Adrenal gland (tissue), 19 donors: ENCODE measurements at places on chromosomes 2 and 18. TPM values are rescaled to one million over a fixed set of nuclear protein-coding genes. Genes with fewer than 3 reads are reported as not detected.

CTIF gene
- 39.0 TPM for total RNA-seq

GCG gene
- not detected for total RNA-seq

CD226 gene
- 2.1 TPM for total RNA-seq

GRCh38 chr2:96342085-96342484 is 6.5 kb downstream of the NCAPH start:
- H3K4me3 ChIP-seq, result no peak overlapping the region
- peaks cover 9% of the 10 kb centered on the region for H3K4me1 ChIP-seq
- no peaks in the 10 kb centered on the region for H3K27me3 ChIP-seq
- H3K27ac ChIP-seq, result peak overlapping the region; percentile 6
- H3K36me3 ChIP-seq, result no peaks in the 10 kb centered on the region

DNA sequence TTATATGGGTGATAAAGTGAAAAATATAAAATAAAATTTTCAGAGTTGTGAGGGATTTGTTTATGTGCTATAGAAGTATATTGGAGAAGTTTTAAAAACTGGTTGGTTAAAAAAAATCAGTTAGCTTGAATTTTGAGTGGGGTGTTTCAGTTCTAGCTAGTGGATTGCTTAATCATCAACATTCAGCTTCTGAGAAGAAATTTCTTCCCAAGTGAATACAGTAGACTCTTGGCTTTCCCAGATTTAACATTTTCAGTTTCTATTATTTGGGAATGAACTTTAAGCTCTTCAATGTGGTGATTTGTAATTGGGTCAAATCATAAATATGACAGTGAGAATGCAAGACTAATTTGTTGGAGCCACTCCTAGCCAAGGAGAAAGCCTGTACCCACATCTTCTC is 120.8 kb downstream of the PLCL1 start:
- no peak overlapping the region for H3K4me3 ChIP-seq
- no peak for DNase-seq
- no peaks in the 10 kb centered on the region for H3K27me3 ChIP-seq

DNA sequence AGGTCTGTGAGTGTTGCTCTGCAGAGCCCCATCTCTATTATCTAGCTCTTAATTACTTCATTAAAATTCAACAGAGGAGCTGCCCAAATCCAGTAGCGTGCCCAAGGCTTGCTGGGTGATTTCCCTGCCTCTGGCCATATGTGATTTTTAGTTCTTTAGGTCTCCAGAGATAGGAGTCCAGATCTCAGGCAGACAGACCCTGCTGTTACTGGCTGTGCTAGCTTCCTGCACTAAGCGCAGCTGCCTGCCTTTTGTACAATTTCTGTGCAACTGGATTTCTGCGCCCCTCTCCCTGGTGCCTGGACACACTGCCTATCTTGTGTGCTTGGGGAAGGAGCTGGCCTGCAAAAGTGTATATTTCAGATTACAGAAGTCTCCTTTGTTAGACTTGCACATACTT is 136.5 kb downstream of the TDRD15 start:
- H3K4me3 ChIP-seq, result no peak overlapping the region
- H3K27ac ChIP-seq, result no peak overlapping the region
- H3K27me3 ChIP-seq, result no peaks in the 10 kb centered on the region
- H3K4me1 ChIP-seq, result peaks cover 4% of the 10 kb centered on the region

GRCh38 chr2:18836436-18836835 is 247.1 kb upstream of the NT5C1B start:
- no peak overlapping the region for H3K4me3 ChIP-seq
- no peaks in the 10 kb centered on the region for H3K27me3 ChIP-seq
- H3K4me1 ChIP-seq, result peaks cover 11% of the 10 kb centered on the region
- H3K36me3 ChIP-seq, result no peaks in the 10 kb centered on the region

DNA sequence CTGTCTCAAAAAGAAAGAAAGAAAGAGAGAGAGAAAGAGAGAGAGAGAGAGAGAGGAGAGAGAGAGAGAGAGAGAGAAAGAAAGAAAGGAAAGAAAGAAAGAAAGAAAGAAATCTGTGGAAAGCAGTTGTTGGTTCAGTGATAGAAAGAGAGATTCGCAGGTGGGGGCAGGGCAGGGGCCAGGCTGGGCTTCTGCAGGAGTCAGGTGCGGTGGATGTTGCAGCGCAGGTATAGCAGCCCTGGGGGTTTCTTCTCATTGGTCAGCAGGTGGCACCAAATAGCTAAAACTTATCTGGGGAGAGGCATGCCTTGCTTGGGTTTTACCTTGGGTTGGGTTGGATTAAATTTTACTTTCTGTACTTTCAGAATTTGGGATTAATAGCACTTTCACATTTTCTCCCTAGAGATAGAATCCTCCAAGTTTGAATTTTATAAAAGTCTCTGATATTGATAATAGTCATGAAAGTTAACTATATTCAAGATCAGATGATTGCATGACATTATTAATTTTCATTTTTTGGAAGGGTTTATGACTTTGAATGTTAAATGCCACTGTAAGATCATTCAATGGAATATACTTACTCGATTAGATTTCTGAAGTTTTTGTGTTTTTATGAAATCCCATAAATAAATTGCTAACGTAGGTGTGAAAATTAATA is 66.6 kb downstream of the SPTBN1 start:
- H3K36me3 ChIP-seq, result no peaks in the 10 kb centered on the region
- peak overlapping the region; percentile 77 for H3K27ac ChIP-seq
- DNase-seq, result peak; percentile 70
- no peak overlapping the region for H3K4me3 ChIP-seq
- H3K27me3 ChIP-seq, result no peaks in the 10 kb centered on the region
- H3K4me1 ChIP-seq, result peaks cover 10% of the 10 kb centered on the region

DNA sequence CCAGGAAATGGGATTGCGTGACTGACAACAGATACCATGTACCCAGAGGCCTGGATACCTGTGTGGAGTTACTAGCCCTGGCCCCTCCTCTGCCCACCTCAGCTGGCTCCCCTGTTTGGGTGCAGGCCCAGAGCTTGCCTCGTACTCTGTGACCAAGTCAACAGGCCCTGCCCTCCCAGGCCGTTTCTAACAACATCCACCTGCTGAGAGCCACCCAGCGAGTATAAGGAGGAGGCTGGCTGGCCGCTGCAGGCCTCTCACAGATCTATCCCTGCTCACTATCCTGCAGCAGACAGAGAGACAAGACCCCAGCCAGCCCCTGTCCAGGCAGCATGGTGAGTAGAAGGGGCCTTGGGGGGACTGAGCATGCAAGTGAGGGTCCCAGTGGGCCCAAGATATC is 12.5 kb upstream of the TUBA4A start:
- no peaks in the 10 kb centered on the region for H3K27me3 ChIP-seq
- H3K27ac ChIP-seq, result no peak overlapping the region
- no peak overlapping the region for H3K4me3 ChIP-seq
- H3K4me1 ChIP-seq, result no peaks in the 10 kb centered on the region
- H3K36me3 ChIP-seq, result no peaks in the 10 kb centered on the region
